ENCODE measurements at places on chromosomes 7 and 10.

- no peak for DNase-seq
Observed at GRCh38 chr7:130622866-130623265, 45.7 kb downstream of the COPG2 start.

DNA sequence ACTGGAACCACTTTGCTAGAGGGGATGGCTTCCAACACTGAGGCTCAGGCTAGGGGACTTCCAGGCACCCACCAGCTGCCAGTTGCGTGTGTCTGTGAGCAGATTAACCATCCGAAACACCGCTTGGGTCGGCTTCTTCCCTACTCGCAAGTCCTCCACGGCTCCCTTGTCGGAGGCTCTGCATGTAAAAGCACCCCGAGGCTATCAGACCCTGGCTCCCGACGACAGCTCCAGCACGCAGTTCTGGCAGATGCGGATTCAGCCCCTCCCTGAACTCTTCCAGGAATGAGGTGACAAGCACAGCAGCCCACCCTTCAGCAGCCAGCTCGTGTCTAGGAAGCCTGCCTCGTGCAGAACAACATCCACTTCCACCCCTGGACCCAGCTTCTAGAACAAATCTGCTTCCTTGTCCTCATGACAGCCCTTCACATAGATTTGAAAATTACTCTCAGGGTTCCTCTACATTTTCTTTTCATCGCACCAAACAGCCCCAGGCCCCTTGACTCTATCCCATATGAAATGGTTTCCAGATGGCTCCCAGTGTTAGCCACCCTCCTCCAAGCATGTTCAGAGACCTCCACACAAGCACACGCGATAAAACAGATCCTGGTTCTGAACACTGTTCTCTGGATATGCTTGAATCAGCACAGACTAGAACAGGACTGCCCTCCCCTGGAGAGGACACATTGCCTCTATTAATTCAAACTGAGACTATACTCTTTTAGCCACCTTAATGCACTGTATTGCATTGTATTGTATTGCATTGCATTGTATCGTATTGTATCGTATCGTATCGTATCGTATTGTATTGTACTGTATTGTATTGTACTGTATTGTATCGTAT is 44.6 kb downstream of the SLIT1 start:
- no peak for DNase-seq

DNA sequence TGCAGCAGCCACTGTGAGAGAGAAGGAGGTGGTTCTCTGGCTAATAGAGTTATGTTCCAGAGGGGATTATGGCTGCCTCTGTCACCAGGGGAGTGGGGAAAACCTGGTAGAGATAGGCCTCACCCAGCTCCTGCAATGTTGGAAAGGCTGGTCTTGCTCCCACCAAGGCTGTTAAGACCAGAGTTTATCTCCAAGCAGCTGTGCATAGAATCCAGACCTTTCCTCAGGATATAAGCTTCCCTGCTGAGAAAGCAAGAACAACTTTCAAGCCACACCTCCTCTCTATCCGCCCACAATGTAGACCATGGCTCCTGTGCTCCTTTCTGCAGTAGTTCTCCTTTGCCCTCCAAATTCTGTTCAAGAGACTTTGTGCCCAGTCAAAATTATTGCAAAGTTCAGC is 1375.4 kb downstream of the REEP3 start:
- no peak for DNase-seq

DNA sequence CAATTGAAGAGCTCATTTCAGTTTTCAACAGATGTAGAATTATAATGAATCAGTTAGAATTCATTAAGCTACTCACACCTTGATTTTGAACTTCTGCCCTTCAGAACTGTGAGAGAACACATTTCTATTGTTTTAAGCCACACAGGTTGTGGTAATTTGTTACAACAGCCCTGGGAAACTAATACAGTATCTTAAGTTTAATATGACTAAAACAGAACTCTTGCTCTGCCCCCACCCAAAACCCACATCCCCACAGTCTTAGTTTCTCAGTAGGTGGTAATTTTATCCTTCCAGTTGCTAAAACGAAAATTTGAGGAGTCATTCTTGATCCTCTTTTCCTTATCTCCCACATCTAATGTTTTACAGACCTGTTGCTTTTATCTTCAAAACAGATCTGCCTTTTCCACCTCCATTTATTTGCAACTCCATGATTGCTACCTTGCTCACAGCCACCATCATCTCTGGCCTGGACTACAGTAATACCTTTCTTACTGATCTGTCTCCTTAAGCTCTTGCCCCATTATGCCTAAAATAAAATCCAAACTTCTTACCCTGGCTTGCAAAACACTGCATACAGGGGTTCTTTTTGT is 72.8 kb upstream of the NXPH1 start:
- DNase-seq, result no peak

DNA sequence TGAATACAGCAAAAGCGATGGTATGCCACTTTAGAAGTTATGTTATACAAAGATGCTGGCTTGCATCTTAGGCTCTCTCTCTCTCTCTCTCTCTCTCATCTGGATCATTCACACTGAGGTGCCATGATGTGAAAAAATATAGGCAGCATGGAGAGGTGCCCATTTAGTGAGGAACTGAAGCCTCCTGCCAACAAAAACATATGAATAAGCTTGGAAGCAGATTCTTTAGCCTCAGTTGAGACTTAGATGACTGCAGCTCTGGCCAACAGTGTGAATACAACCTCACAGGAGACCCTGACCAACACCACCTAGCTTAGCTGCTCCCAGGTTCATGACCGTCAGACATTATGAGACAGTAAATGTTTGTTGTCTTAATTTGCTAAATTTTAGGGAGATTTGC is 560.1 kb upstream of the LRRTM3 start:
- no peak for DNase-seq

- DNase-seq, result no peak
Observed at GRCh38 chr10:87626422-87626892, 33.2 kb upstream of the PAPSS2 start.

DNA sequence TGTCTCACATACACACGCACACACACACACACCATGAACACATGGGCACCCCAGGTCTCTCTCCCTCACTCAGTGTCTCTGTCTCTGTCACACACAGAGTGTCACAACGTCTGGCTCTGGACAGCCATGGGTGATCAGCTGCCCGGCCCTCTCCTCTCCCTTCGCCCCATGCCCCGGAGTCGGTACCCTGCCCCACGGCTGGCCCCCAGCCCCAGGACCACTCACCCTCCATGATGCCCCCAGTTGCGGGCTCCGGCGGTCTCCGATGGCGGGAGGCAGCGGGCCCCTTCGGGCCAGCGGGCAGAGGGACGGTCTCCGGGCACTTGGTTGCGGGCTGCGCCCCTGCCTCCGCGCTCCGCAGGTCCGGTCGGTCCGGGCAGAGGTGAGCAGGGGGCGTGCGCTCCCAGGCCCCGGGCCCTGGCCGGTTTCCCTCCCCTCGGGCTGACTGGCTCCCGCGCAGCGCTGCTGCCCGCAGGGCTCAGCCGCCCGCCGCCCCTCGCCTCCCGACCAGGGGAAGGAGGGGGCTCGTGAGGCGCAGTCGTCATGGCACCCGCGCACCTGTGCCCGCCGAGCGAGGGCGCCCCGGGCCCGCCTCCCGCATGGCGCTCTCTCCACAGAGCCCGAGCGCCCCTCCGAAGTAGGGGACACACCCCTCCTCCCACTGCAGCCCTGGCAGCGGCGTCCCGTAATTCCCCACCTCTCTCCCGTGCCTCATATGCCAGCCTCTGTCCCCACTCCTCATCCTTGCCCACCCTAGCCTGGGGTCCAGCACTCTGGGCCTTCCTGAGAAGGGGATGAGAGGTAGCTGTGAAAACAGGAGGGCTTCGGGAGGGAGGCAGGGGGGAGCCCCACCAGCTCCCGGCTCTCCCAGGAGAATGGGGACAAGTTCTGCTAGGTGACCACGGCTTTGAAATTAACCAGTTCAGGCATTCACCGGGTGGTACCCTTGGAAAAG is at the start of gene NPFFR1:
Gene NPFFR1, minus strand, starts transcription at position 560 of the 955 bp plus-strand sequence. Its CDS starts 328 bp downstream, at position 232.
- DNase-seq, result no peak

GRCh38 chr10:46292573-46293023 is 5.8 kb downstream of the ANTXRL start:
- no peak for DNase-seq

GRCh38 chr10:89904755-89905154 is 203.4 kb downstream of the KIF20B start:
- DNase-seq, result no peak

DNA sequence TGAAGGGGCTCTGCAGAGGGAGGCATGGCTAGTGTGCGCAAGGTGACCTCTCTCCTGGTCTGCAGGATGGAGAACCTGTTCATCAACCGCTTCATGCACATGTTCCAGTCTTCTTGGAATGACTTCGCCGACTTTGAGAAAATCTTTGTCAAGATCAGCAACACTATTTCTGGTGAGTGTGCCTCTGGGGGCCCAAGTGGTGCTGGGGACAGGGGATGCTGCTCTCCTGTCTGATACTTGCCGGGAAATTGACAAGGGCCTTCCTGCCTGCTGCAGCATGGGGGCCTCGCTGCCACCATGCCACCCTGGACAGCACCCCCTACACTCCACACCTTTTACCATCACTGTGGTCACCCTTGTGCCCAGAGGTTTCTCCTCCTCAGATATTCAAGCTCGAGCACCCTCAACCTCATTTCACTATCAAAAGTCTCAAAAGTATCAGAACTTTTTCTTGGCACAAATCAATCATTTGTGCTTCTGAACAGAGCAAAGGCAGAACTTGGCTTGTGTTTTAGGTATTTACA is 50.0 kb downstream of the ALOX5 start:
- no peak for DNase-seq

DNA sequence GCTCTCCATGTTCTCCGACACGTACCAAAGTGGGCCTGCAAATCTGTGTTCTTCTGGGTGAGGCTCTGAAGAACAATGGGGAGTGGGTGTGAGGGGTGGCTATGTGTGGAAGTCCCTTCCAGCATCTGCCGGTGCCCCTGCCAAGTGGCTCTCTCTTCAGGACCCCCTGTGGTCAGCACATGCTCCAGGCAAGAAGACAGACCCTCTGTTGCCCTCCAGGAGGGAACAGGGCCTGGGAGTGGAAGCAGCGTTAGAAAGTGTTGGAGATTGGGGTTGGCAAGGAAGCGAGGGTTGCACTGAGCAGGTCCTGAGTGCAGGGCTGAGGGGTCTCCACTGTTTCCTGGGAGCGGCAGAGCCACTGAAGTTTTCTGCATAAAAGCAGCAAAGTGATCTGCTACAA is 60.5 kb downstream of the EMX2 start:
- DNase-seq, result no peak

DNA sequence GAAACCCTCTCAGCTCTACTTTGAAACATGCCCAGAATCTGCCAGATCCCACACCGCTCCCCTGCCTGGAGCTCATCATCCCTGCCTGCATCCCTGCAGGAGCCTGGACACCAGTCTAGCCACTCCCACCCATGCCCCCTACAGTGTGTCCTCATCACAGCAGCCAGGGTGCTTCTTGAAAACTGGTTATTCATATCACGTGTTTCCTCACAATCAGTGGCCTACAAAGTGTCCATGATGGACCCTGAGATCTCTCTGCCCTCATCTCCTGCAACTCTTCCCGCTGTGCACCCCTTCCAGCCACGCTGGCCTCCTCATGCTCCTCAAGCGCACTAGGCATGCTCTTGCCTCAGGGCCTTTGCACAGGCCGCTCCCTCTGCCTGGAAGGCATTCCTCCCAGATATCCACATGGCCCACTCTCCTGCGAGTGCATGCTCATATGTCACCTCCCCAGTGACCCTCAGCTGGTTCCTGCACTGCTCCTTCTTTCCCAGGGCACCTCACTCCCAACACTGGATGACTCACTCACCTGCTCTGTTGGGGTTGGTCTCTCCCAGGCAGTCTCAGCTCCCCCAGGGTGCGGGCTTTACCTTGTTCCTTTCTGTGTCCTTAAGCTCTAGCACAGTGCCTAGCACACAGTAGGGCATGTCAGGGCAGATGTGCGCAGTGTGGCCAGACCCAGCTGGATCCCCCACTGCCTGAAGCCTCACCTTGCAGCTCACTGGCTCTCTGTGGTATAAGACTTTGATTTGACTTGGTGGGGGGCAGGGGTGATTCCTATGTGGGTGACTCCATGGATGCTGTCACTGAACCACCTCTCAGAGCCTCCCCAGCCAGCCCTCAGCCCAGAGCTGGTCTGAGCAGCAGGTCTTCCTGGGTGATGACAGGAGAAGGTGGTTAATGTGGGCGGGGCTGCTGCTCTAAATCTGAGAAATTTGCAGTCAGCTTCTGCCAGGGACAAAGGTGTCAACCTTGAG is 37.3 kb downstream of the CDH23 start:
- no peak for DNase-seq

GRCh38 chr10:18230794-18231193 is 90.6 kb downstream of the CACNB2 start:
- DNase-seq, result no peak

- no peak for DNase-seq
Observed at GRCh38 chr7:156232931-156233705, 407.5 kb upstream of the RNF32 start.

DNA sequence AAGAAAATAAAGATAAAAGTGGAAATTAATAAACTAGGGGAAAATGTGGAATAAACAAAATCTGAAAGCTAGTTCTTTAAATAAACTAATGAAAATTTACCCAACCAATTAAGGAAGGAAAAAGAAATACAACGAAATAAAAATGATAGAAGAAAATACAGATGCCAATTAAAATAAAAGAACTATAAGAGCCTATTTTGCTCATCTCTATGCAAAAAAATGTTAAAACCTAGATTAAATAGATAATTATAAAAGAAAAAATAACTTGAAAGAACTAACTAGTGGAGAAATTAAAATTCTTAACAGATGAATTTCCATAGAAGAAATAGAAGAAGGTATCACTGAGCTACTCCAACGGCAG is 32.7 kb downstream of the PKD1L1 start:
- DNase-seq, result no peak

- DNase-seq, result no peak
Observed at GRCh38 chr7:136912339-136912738, 43.9 kb downstream of the CHRM2 start.

DNA sequence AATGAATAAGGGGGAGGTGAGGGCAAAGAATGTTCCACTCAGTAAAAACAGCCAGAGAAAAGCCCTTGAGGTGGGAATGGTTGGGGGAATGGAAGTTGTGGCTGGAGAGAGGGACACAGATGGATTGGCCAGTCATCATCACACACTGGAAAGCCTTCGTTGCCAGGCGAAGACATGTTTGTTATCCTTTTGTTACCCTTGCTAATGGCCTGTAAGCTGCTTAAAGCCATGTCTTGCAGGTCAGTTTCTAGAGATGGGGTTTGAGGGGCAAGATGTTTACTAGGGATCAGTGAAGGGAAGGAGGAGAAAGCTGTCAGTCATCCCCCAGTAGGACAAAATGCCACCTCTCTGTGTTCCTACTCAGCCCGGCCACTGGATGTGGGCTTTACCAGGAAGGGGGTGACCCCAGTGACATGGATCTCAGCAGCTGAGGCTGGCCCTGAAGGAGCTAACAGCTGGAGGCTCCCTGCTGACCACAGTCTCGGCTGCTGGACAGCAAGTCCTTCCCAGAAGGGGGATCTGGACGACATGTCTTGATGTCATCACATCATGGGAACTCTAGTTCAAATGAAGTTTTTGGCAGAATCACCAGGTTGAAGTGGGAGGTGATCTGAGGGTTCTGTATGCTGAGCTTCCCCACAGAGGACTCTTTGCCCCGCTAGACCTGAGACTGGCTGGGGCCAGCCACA is 66.2 kb downstream of the TBXAS1 start:
- no peak for DNase-seq

DNA sequence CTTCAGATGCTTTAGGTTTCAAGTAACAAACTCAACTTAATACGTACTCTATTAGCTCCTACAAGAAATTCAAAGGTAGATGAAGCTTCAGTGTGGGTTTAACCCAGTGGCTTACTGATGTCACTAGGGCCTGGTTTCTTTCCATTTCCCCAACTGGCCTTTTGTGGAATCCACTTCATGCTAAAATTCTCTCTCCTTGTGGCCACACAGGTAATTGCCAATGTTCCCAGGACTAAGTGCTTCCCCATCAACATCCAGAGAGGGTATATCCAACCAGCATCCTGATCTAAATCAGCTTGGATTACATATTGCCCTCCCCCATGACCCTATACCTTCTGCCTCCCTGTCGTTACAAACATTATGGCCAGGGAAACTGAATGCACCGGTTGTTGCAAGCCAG is 10.7 kb downstream of the FBXL13 start:
- no peak for DNase-seq
